Stimulated activated CD4-positive, alpha-beta T cell treated with anti-CD3 and anti-CD28 coated beads, Interleukin-4, amount 100 ng/mL, for 4 hours (primary cell): ENCODE measurements at places on chromosomes 6 and 20.

DNA sequence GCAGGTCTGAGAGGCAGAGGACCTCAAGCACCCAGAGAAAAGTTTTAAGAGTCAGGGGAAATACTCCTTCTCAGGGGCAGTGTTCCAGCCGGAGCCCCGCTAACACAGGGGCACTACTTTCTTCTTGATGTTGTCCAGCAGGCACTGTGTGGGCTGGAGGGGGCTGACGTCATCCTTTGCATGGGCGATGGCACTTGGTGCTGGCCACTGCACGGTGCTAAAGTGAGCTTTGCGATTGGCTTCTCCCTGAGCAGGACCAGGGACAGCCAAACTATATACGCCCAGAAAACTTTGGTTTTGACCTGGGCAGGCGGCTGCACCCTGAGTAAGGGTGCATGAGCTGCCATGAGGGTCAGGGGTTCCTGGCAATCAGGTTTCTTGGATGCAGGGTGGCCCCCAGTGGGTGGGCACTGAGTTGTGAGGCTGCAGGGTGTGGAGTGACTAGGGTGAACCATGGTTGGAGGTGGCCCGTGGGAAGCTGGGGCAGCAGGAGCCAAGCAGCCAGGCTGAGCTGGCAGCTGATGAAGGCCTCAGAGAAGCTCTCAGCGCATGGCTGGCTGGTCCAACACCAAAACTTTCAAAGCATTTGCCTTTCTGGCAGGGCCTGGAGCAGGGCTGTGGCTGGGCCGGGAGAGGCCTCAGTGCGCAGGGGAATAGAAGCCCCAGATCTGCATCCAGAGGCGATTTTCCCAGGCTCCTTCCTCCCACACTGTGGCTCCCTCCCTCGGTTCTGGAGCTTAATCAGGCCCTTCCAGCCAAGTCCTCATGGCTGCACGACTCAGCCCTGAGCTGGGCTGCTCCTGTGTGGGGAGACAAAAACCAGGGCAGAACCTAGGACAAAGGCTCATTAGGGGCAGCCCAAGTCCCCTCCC, 18.3 kb downstream of the MRPS18A start:
- DNase-seq, result no peak

GRCh38 chr6:136740050-136740974, 52.0 kb downstream of the MAP3K5 start:
- DNase-seq, result no peak

DNA sequence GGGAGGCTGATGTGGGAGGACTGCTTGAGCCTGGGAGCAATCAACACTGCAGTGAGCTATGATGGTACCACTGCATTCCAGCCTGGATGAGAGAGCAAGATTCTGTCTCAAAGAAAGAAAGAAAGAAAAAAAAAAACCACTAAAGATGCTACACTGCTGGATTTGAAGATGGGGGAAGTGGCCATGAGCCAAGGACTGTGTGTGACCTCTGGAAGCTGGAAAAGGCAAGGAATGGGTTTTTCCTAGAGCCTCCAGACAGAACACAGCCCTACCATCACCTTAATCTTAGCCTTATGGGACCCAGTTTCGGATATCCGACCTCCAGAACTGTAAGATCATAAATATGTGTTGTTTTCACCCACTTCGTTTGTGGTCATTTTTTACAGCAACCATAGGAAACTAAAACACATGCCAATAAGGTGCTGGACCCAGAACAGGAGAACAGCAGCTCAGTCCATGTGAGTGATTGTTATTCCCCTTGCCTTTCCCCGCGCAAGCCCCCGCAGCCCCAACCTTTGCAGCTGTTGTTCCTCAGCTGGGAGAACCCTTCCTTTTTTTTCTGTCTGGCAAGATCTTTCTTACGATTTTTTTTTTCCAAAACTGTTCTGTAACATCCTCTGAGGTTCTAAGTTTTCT, 11.1 kb upstream of the VAPB start:
- DNase-seq, result no peak

DNA sequence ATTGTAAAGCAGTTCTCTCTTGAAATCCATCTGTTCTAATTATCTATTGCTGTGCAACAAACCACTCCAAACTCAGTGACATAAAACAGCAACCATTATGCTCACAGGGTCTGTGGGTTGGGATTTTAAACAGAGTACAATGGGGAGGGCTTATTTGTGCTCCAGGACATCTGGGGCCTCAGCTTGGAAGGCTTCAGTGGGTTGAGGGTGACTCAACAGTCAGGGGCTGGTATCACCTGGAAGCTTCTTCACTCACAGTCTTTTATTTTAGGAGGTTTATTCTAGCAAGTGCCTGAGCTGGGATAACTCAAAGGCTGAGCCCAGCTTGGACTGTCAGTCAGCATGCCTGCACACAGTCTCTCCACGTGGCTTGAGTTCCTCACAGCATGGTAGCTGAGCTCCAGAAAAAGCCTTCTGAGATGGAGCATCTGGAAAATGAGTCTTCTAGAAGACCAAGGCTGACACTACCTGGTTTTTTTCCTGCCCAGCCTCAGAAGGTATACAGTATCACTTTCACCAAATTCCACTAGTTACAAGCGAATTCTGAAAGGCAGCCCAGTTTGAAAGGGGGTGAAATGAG, 234.6 kb upstream of the ID4 start:
- DNase-seq, result no peak

DNA sequence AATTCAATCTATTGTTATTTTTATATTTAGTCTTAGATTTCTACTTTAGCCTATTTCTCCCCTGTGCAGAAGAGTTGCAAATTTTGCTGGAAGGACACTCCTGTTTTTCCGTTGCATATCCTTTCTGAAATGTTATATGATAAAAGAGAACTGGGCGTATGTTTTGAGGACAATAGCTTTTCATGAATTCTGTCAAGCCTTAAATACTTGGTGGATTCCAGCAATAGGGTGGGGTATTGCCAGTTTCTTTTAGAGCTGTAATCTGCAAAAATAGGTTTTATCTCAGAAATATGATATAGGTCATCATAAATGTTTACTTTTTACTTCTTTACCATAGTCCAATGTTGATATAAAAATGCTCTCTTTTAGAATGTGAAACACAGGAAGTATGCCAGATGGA, 42.0 kb downstream of the VTA1 start:
- DNase-seq, result no peak

DNA sequence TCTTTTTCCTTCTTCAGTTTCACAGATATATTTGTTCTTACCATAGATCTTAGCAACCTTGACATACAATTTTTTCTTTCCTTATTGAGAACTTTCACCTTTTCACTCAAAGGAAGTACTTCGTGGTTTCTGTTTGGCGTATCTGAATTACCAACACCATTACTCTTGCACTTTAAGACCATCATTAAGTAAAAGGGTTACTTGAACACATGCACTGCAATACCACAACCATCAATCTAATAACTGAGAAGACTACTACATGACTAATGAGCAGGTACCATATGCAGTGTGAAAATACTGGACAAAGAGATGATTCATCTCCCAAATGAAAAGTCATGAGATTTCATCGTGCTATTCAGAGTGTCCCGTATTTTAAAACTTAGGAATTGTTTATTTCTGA, 21.7 kb upstream of the SENP6 start:
- no peak for DNase-seq

DNA sequence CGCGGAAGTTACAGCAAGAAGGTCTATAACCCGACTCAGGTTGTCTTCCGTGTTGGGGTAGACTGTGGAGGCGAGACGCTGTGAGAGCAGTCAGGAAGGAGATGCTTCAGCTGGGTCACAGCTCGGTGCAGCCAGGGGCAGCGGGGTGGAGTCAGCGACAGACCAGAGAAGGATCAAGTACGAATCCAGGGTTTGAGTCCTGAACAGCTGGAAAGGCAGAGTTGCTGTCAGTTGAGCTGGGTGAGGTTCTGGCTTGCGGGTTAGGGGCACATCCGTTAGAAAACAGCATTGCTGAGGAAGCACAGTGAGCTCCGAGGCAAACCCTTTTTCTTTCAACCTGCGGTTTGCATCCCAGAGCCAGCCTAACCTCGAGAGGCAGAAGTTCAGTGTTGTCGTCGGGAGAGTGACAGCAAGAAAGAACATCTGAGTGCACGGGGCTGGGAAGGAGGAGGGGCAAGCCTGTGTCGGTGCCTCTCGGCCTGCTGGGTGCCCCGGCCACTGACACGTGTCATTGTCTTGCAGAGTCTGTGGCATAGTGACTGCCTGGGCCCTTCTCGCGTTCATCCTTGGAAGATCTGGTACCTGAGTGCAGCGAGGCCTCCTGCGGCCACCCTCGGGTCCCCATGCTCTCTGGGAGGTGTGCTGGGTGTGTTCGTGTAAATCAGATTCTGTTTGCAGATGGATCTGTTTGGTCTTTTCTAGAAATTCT, 20.0 kb downstream of the PNLDC1 start:
- peak; percentile 15 for DNase-seq

DNA sequence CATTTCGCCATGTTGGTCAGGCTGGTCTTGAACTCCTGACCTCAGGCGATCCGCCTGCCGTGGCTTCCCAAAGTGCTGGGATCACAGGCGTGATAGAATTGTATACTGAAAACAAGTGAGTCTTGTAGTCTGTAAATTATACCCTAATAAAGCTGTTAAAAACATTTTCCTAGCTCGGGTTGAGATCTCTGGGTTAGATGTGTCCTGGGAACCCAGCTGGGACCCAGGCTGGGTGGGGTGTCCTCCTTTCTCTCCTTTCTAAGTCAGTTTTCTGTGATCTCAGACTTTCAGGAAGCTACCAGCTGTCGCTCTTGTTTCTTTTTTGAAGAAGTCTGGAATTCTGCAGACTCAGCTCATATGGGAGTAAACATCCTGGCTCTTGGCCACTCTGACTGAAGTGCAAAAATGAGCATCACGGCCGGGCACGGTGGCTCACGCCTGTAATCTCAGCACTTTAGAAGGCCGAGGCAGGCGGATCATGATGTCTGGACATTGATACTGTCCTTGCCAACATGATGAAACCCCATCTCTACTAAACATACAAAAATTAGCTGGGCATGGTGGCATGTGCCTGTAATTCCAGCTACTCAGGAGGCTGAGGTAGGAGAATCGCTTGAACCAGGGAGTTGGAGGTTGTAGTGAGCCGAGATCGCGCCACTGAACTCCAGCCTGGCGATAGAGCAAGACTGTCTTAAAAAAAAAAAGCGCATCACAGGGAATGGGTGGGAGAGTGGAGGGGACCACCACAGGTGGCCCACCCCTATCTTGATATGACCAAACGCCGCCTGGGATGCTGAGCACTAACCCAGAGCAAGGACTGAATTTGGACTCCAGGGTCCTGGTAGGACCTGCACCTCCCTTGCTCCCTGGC, 9.9 kb upstream of the PCIF1 start:
- no peak for DNase-seq

- no peak for DNase-seq
Observed at GRCh38 chr20:63747622-63748069, 8.1 kb downstream of the SLC2A4RG start.

- DNase-seq, result no peak
Observed at GRCh38 chr6:162463576-162463975, 264.0 kb downstream of the PRKN start.
